Cortex of kidney (tissue), 1 donor: ENCODE measurements at places on chromosomes 4 and X.

DNA sequence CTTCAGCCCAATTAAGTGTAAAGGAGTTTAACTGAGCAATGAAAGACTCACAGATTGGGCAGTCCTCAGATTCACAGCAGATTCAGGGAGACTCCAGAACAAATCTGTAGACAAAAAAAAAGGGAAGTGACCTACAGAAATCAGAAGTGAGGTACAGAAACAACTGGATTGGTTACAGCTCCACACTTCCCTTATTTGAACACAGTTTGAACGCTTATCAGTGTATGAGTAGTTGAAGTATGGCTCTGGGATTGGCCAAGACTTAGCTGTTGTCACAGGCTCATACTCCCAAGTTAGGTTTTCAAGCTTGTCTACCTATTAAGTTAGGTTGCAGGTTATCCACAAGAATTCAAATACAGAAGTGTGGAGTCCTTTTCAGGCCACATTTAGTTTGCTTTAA, 112.4 kb upstream of the ELOVL6 start:
- DNase-seq, result no peak

DNA sequence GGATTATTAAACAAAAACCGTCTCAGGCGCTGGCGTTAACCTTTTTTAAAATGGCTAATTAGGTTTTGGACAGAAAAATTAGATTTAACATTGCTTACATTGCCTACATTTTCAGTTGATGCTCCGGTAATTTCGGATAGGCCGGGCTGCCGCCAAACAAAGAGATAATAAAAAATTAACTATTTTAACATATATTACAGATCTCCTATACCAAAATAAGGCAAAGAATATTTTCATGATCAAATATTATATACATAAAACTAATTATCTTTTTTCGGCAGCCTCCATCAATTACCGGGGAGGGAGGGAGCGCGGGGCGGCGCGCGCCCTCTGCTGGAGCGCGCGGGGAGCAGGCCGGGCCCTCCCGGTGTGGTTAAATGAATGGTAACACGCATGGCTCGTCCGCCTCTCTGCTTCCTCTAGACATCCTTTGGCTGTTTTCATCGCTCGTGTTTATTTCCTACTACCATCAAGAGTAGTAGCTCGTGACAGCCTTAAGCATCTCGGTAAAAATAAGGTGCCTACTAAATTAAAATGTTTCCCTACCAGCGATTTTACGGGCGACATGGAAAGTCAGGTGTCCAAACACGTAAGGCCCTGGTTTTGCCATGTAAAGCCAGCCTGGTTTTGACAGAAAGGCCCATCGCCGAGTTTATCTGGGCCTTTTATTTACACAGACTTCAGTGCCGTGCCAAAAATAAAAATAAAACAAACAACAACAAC, 52.4 kb upstream of the TMEM33 start:
- DNase-seq, result no peak

GRCh38 chrX:9195199-9195880, 161.4 kb upstream of the FAM9B start:
- DNase-seq, result no peak

DNA sequence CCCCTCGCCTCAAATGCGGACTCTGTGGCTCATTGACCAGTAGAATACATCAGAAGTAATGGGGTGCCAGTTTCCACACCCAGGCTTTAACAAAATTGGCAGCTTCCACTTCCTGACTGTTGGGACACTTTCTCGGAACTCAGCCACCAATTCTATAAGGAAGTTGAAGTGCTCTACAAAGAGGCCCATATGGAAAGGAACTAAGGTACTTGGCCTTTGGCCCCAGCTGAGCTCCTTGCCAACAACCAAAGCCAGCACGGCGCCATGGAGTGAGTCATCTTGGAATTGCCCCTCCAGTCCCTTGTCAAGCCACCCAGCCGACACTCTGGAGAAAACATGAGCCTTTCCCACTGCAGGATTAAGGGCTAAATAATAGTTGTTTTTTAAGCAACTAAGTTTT, 262.2 kb upstream of the INTU start:
- DNase-seq, result no peak

DNA sequence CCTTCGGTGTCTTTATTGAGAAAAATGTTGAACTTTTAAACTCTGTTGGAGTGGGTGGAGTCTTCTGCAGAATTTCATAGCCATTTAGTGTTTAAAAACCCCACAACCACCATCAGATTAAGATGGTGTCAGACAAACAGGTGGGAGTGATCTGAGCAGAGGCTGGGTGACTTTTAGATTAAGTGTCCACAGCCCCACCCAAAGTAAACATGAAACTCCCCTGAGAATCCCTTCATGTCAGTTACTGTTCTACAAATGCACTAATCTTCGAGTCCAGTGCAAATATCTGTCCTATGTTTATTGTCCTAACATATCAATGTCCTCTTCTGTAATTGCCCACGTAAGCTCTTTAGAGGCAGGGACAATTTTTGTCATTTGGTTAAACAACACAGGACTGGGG, 175.6 kb upstream of the RBPJ start:
- DNase-seq, result no peak

DNA sequence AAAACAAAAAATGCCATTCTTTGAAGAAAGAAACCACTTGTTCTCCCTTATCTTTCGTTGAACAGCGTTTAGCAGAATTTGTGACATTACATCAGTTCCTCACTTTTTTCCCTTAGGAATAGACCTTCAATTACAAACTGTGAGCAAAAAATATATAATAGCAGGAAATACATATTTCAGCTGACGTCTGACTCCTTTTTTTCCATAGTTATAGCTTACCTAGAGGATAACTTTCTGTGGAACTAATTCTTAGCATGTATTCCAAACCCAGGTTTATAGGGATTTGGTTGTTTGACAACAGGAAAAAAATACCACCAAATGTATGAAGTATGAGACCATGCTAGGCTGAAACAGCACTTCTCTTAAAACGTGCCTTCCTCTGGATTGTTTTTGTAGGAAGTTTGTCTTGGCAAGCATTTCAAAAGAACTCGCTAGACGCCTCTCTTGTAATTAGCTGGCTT, 2.0 kb upstream of the LIMCH1 start:
- DNase-seq, result no peak

DNA sequence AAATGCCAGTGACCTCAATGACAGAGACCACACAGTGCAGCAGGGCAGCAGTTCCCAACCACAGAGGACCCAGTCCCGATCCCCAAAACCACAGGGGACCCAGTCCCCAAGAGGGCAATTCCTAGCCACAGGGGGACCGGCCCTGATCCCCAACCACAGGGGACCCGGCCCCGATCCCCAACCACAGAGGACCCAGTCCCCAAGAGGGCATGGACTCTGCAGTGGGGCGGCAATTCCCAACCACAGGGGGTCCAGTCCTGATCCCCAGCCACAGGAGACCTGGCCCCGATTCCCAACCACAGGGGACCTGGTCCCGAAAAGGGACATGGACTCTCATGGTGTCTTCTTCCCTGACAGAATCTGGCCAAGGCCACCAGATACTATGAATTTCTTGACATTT, 136.3 kb downstream of the AFAP1 start:
- DNase-seq, result no peak

DNA sequence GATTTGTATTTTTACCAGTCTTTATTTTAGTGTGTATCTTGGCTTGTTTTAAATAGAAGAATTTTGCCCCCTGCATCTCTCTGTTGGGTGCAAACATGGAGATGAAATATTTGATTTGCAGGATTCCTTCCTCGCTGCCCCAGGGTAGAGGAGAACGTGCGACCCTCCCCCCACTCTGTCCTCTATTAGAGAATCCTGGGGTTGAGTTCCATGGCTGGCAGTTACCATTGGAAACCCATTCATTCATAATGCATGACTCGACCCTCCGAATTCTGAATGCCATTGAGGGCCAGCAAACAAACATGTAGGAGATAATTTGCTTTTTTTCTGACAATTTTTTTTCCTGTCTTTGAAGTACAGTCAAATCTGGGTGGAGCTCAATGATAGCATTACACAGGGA, 53.7 kb downstream of the TRIM2 start:
- DNase-seq, result no peak
